ENCODE measurements at places on chromosomes 1 and 21.
A peak's percentile ranks its signal among the peaks of the same experiment; 100 is the strongest.

GRCh38 chr1:220956501-220957232, 77.4 kb downstream of the HLX start:
- no peak for DNase-seq

DNA sequence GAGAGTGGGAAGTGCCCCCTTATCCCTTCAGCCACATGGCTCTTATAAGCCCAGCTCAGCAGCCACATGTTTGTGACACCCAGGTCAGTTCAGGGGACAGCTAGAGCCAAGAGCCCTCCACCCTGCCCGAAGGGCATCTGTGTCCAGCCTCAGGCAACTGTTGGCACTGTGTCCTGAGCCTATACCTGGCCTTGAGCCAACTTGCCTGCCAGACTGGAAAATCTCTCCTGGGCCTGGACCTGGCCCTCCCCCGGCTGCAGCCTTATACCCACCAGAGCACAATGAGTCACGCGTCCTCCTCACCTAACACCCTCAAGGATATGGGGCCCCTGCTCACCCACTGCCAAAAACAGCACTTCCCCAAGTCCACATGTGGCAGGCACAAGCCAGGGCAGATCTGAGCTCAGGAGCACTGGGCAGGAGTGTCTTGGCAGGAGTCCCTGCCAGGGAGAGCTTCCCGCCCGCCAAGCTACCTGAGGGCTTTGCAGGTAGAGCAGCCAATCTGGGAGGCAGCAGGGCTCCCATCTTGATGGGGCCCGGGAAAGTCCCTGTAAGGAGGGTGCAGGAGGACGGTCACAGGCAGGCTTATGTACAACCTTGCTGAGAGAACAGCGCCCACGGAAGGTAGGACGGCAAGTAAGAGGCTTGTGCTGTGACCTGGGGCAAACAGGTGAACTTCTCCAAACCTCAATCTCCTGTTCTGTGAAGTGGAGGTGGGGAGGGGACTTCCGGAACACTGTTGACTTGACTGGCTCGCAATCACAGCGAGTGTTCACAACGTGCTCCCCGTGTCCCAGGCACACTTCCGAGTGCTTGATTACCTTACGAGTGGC, 19.8 kb upstream of the HSPG2 start:
- DNase-seq = peak; percentile 85

- DNase-seq = no peak
Observed at GRCh38 chr1:65330021-65330420, 20.7 kb downstream of the DNAJC6 start.

DNA sequence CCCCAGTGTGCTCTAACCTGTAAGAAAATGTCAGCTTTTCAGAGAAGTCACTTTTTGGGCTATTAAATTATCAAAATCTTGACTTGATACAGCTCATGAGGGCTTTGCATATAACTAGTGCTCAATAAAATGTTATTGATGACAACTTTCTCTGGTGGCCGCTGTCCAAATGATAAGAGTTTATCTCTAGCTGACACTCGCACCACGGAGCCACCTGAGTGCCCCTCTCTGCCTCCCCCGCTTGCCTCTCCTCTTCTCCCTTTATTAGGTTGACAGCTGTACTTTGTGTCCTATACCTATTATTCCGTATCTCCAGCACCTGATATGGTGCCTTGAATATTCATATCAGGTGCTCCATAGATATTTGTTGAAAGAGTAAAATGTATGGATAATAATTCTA, 82.8 kb downstream of the PHTF1 start:
- no peak for DNase-seq

DNA sequence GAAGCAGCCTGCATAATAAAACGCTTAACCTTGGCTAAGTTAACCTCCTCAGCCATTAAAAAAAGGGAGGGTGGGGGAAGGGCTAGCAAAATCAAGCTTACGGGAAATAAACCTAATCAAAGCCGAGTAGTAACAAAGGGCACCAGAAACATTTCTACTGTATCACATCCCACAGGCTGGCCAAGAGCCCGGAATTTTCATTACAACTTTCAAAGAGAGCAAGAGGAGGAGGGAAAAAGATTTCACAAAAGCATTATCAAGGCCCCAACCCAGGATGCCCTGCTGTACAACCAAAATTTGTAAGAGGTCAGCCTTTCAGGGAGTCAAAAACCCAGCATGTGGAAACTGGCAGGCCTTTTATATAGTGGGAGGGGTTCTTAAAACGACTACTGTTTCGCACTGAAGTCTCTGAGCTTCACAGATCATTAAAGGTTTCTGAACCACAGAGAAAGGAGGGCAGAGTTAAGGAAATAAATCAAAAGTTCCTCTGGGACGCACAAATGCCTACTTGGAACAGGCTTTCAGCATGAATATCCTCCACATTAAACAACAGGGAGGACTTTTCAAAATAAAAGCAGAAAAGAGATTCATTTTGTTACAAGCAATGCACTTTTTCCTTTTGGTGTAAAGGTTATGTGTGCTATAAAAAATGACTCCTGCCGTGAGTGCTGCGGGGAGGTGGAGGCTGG, 90.4 kb downstream of the SLC45A1 start:
- DNase-seq = no peak

GRCh38 chr1:248886237-248886895, 19.7 kb upstream of the PGBD2 start:
- DNase-seq = no peak

DNA sequence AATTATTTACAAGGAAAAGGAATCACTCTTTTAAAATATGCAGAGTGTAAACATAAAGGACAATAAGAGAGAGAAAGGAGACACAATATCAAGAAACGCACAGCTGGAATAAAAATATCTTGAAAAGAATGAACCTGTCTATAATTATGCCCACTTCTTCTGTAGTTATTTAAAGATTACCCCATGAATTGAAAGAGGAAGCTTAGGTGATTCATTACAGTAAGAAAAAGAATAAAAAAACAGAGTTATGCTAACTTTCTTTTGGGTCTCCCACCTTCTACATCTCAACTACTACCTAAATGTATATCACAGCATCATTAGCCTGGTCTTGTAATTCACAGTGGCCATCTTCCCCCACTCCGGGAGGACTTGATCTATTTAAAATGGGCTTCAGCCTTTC, 182.1 kb downstream of the MRPL39 start:
- DNase-seq = no peak

DNA sequence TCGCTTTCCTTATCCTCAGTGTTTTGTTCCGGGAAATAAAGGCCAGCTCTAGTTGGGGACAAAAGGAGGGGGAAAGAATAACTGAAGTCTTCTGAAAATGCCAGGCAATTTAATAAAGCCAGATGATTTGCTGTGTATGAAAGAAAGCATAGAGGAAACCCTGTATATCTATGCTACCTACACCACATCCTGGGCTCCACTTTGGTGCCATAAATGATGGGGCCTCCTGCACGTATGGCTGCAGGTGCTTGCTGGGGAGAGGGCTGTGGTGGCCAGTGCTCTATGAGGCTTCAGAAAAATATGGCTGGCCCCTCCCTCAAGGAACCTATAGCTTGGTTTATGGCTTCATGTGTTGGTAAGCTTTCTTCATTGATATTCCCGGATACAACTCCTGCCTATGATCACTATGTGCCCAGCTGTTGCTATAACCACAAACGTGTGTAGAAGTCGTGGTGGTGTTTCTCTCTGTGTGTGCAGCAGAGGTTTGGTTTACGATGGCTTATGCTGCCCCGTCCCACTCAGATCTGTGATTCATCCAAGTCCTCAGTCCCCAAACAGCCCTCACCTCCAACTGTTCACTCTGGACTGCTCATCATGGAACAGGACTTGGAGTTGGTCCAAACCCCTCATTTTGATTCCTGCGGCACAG, 59.5 kb downstream of the BACE2 start:
- peak; percentile 5 for DNase-seq

DNA sequence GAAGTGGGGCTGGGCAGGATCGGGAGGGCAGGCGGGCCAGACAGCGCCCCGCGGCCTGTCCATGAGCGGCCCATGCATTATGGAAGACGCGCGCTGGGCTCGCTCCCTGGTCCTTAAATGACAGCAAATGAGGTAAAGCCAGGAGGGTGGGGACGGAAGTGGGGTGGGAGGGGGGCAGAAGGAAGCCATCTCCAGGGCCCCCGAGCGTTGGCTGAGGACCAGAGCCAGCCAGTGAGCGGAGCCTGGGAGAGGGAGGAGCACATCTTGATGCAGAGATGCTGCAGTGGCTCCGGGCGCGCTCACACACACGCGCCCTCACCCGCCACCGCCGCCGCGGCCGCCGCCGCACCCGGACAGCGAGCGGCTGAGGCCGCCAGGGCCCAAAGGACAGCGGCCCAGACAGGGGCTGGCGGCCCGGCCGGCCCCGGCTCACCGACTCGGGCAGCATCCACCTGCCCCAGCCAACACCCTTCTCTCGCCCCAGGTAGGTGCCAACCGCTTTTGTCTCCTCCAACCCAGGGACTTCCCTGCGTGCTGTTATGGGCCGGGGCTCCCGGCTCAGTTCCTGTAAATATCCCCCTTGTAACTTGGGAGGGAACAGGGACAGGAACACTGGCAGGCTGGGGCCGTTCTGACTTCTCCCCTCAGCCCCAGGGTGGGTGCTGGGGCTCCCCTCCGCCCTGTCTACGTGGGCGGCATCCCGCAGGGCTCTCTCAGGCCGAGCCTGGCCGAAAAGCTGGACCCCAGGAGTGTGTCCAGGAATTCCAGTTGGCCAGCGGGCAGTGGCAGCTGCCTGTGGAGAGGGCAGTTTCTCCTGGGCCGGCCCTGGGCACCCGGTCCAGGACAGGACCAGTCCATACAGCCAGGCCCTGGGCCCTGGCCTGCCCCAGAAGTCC, at the start of gene CNTN2:
CNTN2 (plus strand) TSS at position 302 of the 896 bp plus-strand sequence. CDS start 9,974 bp downstream, outside the sequence.
- DNase-seq = no peak

DNA sequence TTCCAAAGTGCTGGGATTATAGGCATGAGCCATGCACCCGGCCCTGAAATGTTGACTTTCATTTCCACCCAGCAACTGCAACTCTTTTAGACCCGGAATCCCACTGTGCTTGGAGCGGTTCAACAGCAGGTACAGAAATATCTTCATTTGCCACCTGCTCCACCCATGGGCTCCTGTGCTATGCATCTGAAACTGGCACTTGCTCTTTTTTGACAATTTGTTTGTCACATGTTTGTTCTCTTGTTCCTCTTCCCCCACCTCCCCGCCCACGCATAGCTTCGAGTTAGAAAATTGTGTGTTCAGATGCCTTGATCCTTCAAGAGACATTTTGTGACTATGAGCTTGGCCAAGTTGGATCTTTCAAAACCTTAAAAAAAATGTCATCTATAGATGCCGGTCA, 2.4 kb upstream of the IFNLR1 start:
- no peak for DNase-seq

DNA sequence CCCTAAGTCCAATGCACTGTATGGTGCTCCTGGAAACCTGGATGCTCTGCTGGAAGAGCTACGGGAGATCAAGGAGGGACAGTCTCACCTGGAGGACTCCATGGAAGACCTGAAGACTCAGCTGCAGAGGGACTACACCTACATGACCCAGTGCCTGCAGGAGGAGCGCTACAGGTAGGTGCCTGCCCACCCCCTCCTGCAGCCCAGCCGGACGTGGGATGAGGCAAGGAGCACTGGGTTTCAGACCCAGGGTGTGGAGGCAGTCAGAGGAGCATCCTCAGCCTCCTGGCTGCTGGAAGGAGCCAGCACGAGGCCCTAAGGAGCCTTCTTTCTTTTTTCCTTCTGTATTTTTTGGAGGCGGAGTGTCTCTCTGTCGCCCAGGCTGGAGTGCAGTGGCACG, 42.0 kb downstream of the TMCC2 start:
- no peak for DNase-seq

GRCh38 chr1:29782846-29783507, 546.7 kb downstream of the PTPRU start:
- DNase-seq = no peak

DNA sequence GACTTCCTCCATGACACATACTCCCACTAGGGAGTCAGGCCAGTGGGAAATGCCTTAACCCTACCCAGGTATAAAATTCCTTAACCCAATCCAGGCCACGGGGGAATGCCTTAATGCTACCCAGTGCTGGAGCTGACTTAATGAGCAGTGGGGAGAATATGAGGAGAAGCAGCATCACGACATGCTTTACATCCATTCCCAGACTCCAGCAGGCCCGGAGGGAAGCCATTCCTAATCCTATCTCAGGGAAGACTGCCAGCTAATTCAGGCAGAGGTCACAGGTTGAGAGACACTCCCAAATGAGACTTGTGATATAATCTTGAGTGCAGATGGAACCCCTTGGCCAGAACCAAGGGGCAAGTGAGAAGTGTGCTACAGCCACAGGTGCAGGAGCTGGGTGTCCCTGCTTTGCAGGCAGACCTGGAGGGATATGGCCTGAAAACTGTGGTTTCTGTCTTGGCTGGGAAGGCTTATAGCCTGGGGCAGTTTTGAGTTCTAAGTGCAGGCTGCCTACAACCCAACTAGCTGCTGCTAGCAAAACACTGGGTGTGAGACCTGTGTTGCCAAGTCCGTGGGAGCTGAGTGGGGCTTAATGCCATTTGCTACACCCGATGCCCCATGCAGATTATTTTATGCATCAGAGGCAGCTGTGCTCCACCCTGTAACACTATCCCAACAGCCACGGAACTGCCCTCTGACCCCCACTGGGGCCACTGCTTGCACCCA, 45.1 kb upstream of the GUCA2A start:
- DNase-seq = no peak

DNA sequence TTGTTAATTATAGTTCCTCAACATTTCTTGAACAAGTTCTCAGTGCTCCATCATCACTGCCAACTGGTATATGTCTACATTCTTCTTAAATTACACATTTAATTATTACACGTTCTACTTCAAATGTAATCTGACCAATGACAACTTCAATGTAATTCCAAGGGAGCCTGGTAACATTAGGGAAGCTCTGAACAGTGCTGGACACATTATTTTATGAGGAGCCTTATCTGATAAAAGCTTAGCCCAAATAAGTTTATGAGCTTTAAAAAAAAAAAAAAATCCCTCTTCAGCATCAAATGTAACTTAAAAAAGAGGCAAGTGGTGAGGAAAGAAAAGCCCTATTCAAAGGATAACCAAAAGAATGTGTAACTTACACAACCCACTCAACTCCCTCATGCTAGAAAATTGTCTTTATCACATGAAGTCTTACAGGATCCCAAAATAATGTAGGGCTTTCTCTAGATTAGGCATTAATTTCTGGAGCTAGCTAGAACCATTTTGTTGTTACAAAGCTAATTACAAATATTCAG, 35.2 kb upstream of the ABCA4 start:
- no peak for DNase-seq

GRCh38 chr1:91799159-91799558, 86.8 kb downstream of the TGFBR3 start:
- DNase-seq = no peak

- DNase-seq = no peak
Observed at GRCh38 chr1:100532645-100533044, 5.3 kb upstream of the GPR88 start.

DNA sequence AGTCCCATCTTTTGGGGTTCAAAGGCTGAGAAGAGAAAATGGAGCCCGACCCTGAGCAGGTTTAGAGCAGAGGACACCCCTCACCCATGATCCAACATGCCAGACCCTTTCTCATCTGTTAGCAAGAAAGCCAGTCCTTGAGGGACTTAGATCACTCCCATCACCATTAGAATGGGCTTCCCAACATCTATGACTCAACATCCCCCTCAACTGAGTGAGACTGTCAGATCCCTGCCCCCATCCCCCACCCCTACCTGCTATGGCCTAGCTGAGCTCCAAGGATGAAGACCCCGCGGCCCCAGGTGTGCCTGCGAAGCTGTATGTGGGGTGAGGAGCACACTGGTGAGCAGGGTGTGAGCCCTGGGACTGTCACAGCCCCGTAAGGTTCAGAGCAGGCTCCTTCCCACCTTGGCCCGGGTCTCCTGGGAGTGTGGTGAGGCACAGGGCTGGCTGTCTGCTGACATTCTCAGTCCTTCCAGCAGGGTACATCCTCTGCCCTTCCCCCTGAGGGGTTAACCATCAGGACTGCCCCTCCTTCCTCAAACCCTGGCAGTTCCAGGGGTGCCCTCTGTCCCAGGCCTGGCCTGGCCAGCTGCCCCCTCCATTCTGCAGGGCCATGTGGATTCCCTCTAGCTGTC, 21.4 kb upstream of the BLACAT1 start:
- DNase-seq = no peak

Data from NCI-H510A treated with DMSO at 0.1 percent for 48 hours (cell line).